ENCODE measurements at places on chromosomes 5 and 9. TPM values are rescaled to one million over a fixed set of nuclear protein-coding genes. Genes with fewer than 3 reads are reported as not detected.

GRCh38 chr5:90529939-90530677, 724 bp upstream of the LYSMD3 start:
- DNase-seq = peak; percentile 84

- DNase-seq = peak; percentile 86
These were observed 86.1 kb downstream of the SH3TC2 start for GRCh38 chr5:148976569-148977381.

- DNase-seq = no peak
These were observed 93.8 kb downstream of the VPS13A start for GRCh38 chr9:77271023-77271690.

- DNase-seq = peak; percentile 10
These were observed 293.4 kb downstream of the YTHDC2 start for GRCh38 chr5:113806904-113807303.

GRCh38 chr5:53276825-53277224, 167.3 kb upstream of the MOCS2 start:
- no peak for DNase-seq

DNA sequence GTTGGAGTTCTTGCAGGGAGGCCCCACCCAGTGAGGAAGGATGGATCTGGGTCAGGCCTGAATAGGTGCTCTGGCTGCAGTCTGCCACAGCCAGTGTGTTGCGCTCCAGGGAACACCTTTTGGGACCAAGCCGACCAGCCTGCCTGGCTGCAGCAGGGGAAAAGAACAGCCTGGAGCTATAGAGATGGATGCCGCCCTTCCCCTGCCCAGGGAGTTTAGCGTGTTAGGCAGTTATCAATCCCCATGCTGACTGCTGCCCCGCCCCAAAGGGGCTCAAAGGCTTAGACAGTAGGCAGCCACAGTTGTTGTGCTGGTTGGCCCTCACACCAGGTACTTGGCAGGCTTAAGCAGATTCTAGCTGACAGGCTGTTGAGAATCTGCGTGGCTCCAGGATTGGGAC, 153.4 kb upstream of the ADAMTS19 start:
- DNase-seq = no peak

- DNase-seq = no peak
These were observed 30.8 kb downstream of the NAA35 start for GRCh38 chr9:85971731-85972130.

DNA sequence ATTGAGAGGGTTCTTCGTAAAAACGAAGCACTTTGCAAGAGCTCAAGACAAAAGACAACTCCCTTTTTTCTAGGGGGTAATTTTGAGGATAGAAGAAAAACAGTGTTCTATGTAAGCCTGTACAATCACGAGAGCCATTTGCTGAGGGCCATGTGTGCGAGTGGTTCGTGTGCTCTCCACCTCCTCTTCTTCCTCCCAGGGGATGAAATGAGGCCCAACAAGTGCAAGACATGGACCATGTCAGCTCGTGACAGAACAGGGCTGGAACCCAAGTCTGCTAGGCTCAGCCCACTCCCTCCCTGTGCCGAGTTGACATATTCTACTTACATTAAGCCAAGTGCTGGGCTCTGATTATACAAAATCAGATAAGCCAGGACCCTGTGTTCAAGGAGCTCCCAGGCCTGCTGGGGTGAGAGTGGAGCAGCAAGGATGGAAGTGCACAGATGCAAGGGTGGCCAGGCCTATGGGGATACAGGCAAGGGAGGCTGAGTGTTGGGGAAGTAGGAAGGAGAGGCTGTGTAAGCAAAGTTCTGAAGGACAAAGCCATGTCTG, 97.9 kb upstream of the MSX2 start:
- DNase-seq = no peak

DNA sequence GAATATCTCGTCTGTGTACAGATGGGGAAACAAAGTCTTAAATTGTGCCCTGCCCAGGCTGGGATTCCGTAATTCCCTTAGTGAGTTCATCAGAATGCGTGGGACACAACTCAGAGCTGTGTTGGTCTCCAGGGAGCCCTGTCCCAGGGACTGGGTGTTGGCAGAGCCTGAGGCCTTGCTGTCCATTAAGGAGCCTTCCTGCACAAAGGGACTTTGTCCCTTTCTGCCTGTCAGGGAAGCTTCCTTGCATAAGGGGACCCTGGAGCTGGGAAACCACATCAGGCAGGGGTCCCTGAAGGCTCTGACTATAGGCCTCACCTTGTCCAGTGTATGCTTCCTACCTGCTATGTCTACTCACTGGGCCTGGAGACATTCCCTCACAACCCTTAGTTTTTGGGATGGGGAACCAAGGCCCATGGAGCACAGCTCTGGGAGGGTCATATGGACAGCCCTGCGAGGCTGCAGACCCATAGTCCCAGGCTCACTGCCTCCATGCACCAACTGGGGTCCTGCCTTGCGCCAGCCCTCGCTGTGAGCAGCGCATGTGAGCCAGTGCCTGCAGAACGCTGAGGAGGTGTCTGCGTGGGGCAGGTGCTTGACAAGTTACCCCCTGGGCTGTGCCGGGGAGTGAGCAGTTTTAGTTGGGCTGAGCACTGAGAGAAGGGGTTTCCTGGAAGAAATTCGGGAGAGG, 1.6 kb downstream of the CARD19 start:
- no peak for DNase-seq

DNA sequence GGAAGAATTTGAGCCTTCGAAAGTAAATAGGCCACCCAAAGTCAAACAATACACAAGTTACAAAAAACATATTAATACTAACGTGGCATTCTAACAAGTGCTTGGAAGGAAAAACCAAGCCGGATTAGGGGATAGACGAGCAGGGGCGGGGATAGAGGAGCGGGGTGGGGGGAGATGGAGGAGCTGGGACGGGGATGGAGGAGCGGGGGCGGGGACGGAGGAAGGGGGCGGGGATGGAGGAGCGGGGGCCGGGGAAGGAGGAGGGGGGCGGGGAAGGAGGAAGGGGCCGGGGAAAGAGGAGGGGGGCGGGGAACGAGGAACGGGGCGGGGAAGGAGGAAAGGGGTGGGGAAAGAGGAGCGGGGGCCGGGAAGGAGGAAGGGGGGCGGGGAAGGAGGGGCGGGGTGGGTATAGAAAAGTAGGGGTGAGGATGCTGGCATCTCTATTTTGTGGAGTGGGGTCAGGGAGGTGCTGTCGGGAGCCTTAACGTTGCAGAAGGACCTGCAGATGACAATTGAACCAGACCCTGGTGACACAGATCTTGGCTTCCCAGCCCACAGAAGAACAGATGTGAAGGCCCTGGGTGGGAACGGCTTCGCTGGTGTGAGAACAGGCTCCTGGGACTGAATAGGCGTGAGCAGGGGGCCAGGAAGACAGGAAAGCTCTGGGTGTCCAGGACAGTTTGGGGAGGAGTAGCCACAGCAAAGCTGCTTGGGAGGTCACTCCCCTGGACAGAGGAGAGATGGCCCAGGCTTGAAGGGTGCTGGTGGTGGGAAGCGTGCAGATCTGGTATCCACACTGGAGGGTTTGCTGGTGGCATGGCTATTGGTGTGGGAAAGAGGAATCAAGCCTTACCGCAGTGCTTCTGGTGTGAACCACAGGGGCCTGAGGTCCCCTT, 233.3 kb upstream of the DAP start:
- DNase-seq = no peak

- peak; percentile 15 for DNase-seq
These were observed 15.6 kb downstream of the FBXO4 start for GRCh38 chr5:41940641-41941040.

DNA sequence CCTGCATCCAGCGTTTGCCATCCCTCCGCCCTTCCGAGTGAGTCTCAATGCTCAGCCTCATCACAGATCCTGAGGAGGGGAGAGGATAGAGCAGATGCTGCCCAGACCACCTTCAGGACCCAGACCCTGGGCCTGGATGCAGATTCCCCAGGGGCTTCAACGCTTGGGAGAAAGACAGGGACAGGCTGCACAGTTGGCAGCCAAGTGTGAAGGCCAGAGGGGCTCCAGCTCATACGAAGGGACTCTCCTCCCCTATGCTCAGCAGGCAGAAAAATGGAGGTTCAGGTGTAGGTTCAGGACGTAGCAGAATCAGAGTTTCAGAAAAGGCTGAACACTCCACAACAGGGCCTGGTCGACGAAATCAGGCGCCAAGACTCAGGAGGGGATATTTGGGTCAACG, 378.5 kb upstream of the IRX1 start:
- no peak for DNase-seq

GRCh38 chr5:1174122-1174936, 27.1 kb upstream of the SLC6A19 start:
- peak; percentile 66 for DNase-seq

C9orf153 gene
- total RNA-seq = not detected

PCDHB16 gene
- 1.7 TPM for total RNA-seq

DOK3 gene
- total RNA-seq = 1.1 TPM

AMBP gene
- total RNA-seq = not detected

AP3B1 gene
- total RNA-seq = 52.7 TPM

TRPM3 gene
- total RNA-seq = not detected

PRRX2 gene
- total RNA-seq = 113 TPM
